Tibial nerve (tissue), 4 donors: ENCODE measurements at places on chromosomes 13 and 19. TPM values are rescaled to one million over a fixed set of nuclear protein-coding genes. Genes with fewer than 3 reads are reported as not detected.

GRCh38 chr13:20350382-20350763 is 118.3 kb upstream of the GJB6 start:
- H3K27me3 ChIP-seq, result no peaks in the 10 kb centered on the region
- no peak for DNase-seq
- H3K36me3 ChIP-seq, result no peaks in the 10 kb centered on the region
- H3K4me1 ChIP-seq, result no peaks in the 10 kb centered on the region
- no peak overlapping the region for H3K27ac ChIP-seq

- no peaks in the 10 kb centered on the region for H3K4me1 ChIP-seq
- peak overlapping the region; percentile 61 for H3K4me3 ChIP-seq
- peak; percentile 99 for DNase-seq
- peaks cover 30% of the 10 kb centered on the region for H3K36me3 ChIP-seq
Measured at GRCh38 chr19:41308450-41309179, 1.4 kb upstream of the CCDC97 start.

TNFSF13B gene
- 0.44 TPM for total RNA-seq

DNA sequence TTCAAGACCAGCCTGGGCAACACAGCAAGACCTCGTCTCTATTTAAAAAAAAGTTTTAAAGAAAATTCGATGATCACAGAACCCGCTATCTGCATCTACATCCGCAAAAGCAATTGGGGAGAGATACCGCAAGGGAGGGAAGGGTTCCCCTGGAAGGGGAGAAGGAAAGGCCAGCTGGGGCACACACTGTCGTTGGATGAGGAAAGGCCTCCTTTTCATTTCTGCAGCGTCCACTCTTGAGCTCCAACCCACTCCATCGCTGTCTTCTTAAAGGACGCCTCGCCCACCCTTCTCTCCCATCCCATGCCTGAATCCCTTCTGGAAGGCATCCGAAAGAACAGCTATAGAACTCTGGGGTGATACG is 3.2 kb upstream of the PRKCG start:
- peak overlapping the region; percentile 42 for H3K4me3 ChIP-seq
- H3K36me3 ChIP-seq, result no peaks in the 10 kb centered on the region
- no peak for DNase-seq

DNA sequence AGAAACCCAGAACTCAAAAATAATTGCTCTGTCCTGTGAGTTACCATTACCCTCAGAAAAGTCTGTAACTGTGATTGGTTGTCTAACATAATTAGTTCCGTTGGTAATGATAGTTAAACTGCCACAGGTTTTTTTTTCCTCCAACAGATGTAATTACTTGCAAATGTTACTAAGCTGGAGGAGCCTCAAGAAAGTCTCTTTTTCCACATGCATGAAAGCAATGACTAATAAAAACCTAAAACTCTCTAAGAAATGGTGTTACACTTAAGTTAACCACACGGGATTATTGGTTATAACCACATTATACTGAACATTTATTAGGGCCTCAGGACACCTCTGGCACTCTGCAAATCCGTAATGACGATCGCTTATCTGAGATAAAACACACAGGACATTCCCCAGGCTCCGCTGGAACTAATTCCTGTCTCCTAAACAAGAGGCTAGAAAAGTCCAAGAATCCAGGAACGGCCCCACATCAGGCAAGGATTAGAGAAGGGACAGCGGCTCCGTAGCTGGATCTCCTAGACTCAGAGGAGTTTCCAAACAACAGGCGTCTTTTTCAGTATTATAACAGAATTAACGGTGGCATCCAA is 753 bp downstream of the ZNF235 start:
- H3K4me1 ChIP-seq, result peaks cover 17% of the 10 kb centered on the region
- DNase-seq, result no peak
- H3K27ac ChIP-seq, result peak overlapping the region; percentile 80
- peak overlapping the region; percentile 69 for H3K4me3 ChIP-seq
